ENCODE measurements at places on chromosomes 3 and 15. TPM values are rescaled to one million over a fixed set of nuclear protein-coding genes. Genes with fewer than 3 reads are reported as not detected.

SLC35A5 gene
- total RNA-seq, result 25.7 TPM

MESP2 gene
- not detected for total RNA-seq

VGLL3 gene
- total RNA-seq, result not detected

GRCh38 chr15:84400017-84400740 lies 164.6 kb downstream of the GOLGA6L4 start:
- no peak for DNase-seq

DNA sequence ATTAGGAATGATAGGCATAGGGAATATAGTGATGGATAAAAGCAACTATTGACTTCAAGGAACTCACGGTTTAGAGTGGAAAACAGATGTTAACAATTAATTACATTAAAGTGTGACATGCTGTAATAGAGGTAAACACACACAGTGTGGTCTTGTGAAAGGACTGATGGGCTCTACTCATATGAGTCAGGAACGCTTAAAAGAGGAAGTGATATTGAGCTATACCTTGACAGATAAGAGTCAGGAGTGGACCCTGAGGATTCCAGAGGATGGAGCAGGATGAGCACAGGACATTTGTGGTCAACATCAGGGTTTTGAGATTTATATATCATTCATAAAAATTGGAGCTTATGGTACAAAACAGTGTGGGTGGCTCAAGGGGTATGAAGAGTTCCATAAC lies 11.0 kb downstream of the EXOG start:
- DNase-seq, result no peak

DNA sequence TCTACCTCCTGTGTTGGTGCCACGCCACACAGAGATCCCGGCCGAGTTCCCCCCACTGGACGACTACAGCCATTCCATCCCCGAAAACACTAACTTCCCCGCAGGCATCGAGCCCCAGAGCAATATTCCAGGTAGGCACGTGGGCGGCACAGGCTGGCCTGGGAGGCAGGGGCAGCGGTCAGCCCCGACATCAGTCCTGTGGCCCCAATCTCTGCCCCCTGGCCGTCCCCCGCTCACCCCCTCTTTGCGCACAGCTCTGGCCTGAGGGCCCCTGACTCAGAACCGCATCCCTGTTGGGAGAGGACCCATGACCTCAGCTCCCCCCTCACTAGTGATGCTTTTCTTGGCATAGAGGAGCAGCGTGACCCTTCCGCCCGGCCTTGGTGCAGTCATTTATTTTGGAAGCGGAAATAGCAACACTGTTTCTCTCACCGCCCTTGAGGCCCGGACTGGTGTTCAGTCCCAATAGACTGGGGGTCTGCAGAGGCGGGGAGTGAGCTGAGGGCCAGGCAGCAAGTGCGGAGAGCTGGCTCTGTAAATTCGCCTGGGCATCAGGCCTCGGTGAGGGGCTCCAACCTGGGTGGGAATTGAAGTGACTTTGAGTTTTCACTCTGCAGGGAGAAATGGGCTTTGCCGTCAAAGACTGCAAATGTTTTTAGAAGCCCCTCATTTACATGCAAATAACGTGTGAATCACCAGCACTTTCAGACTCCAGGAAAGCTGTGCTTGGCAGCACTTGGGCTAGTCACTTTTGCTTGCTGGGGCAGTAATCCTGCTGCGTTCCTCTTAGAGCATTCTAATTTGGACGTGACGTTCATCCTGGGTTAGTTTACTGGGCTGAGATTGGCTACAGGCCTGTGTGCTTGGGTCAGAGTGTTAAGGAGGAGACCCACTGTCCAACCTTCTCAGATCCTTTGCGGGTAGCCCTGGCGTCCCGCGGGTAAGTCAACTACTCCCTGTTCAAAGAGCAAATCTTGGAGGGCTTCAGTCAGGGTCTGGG lies 88.9 kb downstream of the AAGAB start:
- no peak for DNase-seq

- no peak for DNase-seq
Observed at GRCh38 chr15:26050984-26051383, 187.9 kb upstream of the ATP10A start.

GRCh38 chr3:187924651-187925050 lies 179.4 kb upstream of the BCL6 start:
- no peak for DNase-seq

GRCh38 chr3:69120879-69121464 lies 1.4 kb downstream of the LMOD3 start:
- peak; percentile 85 for DNase-seq

DNA sequence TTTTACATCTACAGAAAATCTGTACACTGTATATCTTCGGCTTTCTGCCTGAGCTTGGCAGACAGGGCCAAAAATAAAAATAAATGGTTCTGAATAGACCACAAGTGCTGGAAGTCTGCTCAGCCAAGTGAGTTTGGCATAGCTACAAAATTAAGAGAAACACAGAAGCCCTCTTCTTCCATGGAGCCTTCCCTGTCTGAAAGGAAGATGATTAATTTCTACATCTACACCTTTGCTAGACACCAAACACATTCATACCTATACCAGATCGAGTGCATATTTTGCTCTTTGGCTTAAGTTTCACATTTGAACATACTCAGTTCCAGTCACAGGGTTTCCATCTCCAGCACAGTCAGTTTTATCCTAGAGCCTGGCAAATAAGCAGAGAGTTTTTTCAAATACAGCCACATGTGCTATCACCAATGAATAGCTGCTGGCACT lies 224.6 kb downstream of the GREM1 start:
- no peak for DNase-seq

- DNase-seq, result no peak
Observed at GRCh38 chr15:45884755-45885445, 250.1 kb downstream of the SQOR start.

- DNase-seq, result no peak
Observed at GRCh38 chr3:134658555-134658954, 7.7 kb upstream of the KY start.

GRCh38 chr3:133563816-133564215 lies 9.7 kb upstream of the CDV3 start:
- DNase-seq, result no peak

DNA sequence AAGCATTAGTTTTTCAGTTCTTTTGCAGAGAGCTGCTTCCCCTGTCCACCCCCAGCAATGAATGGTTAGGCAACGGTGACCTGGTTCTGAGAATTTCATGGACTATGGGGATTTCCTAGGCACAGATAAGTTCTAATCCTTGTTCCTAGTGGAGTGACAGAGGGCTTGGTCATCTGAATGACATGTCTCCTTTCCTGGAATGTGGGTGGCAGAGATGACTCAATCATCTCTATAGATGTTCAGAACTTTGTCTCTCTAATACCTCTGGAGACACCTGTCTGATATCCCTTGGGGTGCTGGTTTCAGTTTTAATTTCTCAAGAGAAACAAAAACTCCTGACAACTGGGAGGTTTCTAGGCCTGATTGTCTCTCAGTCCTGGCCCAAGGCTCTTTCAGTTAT lies 10.4 kb downstream of the PLA2G4E start:
- DNase-seq, result no peak

Measured in dermis microvascular lymphatic vessel endothelial cell (primary cell).